ENCODE measurements at places on chromosomes 7 and 10.

DNA sequence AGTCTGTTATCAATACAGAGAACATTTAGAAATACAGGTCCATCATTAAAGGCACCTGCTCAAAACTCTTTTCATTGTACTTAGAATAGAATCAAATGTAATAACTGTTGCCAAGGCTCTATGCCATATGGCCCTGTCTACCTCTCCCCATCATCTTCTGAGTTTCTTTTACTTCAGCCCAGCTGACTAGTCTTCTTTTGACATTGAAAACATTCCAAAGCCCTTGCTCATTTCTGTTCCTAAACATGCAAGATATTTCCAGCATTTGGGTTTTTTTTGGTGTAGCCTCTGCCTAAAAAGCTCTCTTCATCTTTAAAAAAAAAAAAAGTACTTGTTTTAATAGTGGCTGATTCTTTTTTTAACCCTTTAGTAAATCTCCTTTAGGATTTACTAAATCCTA is 165.5 kb upstream of the SMIM30 start:
- DNase-seq: no peak

GRCh38 chr10:34526186-34526585 is 288.9 kb downstream of the PARD3 start:
- DNase-seq: no peak

GRCh38 chr10:110562348-110562747 is 5.1 kb upstream of the SMC3 start:
- DNase-seq: no peak

- DNase-seq: peak; percentile 100
Measured at GRCh38 chr10:74826142-74827044, at the start of gene KAT6B. KAT6B (plus strand) TSS chr10:74826600; CDS start chr10:74842858, 16,258 bp downstream.

DNA sequence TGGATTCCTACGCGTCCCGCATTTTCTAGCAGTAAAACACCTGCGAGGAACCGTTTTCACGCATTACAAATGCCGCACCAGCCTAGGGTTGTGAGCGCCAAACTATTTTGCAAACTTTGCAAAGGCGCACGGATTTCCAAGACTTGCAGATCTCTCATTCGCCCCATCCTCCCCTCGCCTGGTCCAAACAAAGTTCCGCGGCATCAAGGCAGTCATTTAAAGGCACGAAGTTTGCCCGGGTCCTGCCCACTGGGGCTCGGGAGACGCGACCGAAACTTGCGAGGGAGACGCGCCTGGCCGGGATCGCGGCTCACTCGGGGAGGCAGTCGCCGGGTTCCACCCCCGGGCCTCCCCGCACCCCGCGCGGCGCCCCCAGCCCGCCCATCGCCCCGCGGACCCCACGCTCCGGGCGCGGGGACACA is 613 bp downstream of the USP6NL start:
- DNase-seq: no peak

DNA sequence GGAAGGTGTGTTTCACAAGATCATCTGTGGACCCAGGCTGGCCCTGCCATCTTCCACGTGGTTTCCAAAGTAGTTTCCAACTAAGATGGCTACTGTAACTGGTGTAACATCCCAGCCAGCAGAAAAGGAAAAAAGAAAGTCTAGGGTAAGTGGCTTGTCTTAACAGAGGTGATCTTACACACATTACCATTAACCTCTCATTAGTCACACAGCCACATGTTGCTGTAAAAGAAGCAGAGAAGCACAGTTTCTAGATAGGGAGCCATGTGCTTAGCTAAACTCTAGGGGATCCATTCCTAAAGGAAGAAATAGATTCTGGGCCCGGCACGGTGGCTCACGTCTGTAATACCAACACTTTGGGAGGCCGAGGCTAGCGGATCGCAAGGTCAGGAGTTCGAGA is 54.3 kb downstream of the ZNF438 start:
- no peak for DNase-seq

- DNase-seq: no peak
Measured at GRCh38 chr7:107166736-107167426, 1.9 kb upstream of the HBP1 start.

DNA sequence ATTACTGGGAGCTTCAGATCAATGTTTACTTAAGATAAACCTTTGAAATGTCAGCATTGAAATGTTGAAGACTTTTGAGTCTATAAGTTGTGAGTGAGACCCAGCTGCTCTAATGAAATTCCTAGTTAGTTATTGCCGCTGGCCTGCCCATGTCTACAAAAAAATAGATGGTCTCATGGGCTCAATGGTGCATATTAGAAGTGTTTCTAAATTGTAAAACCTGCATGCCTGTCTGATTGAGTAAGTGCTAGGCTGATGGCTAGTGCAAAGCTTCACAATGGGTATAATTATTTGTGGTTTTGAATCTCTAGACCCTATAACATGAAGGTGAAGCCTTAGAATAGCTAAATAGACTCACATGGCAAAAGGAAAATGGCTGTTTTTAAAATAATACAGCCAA is 234.5 kb downstream of the SORCS3 start:
- DNase-seq: no peak

All from KG1 (cell line).